ENCODE measurements at places on chromosomes 6 and 20.

DNA sequence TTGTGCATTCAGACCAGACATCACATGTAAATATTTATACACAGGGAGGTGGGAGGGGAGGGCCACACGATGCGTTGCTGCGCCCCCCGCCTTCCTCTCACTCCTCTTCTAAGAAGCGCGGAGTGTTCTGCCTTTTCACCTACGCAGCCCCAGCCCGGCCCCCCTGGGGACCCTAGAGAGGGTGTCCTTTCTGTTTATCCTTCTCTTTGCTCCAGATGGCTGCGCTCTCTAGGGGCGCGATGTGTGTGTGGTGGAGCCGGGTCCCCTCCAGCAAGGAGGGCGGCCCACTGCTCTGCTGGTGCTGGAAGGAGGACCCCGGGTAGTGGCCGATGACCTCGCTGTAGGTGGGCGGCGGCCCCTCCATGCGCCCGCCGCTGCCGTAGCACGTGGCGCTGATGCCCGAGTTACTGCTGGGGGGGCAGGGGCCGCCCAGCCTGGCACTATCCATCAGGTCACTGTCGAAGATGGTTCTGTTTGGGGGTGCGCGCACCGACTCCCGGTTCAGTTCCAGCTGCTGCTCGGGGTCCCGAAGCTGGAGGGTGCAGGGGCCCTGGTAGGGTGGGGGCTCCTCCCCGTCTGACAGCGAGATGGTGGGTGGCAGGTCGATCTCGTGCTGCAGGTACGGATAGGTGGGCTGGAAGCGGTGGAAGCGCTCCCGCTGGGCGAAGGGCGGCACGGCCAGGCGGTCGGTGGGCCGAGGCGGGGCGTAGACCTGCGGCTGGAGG lies 31.8 kb upstream of the ZBP1 start:
- DNase-seq, result no peak

- no peak for DNase-seq
Measured at GRCh38 chr6:144460327-144461095, 175.4 kb downstream of the UTRN start.

GRCh38 chr6:3449750-3450305 lies 7.0 kb downstream of the SLC22A23 start:
- no peak for DNase-seq

GRCh38 chr6:158142789-158143188 lies 25.3 kb downstream of the SERAC1 start:
- DNase-seq, result no peak

DNA sequence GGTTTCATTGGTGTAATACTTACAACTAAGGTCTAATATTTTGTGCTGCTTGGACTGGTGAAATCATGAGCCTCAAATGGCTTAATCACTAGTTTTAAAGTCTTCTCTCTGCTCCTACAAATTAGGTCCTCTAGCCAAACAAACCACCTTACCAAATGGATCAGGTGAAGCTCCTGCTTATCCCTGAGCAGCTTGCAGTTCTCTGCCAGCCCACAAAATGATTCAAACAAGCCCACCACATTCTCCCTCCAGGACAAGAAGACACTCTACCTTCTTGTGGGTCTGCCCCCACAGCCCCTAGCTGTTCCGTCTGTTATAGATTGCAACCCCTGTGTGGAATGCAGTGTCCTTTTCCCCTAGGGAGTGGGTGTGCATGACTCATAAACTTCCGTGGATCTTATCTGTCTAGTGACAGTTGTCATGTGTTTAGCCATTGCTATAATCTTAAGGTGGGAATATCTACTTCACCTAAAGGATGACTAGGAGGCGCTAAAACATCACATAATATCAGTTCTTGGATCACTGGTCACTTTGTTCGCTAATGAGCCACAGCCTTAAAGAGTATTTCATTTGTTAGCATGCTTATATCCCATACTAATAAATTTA lies 940.5 kb upstream of the MANEA start:
- DNase-seq, result no peak

DNA sequence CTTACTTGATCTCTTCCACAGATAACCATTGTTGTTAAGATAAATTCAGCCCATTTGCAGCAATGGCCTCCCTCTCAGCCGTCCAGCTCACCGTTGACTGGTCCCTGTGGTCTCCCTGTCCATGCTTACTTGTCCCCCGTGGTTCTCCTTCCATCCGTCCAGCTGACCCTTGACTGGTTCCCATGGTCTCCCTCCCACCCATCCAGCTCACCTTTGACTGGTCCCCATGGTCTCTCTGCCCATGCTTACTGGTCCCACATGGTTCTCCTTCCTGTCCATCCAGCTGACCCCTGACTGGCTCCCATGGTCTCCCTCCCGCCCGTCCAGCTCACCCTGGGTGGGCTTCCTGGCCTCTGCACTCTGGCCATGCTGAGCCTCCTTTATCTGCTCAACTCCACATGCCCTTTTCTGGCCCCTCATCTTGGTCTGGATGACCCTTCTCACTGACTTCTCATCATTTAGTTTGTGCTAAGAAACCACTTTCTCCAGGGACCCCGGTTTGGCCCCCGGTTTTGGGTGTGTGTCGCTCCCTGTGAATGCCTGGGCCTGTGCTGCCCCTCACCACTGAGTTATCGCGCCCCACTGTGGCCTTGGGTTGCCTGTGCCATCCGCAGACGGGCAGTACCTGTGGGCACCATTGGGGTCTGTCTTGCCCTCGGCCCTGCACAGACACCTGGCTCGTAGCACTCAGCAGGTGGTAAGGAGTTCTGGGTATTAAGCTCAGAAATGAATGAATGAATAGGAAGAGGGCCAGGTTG lies 146.4 kb downstream of the ERMARD start:
- no peak for DNase-seq

- DNase-seq, result no peak
Measured at GRCh38 chr20:60010689-60011458, 52.7 kb downstream of the CDH26 start.

DNA sequence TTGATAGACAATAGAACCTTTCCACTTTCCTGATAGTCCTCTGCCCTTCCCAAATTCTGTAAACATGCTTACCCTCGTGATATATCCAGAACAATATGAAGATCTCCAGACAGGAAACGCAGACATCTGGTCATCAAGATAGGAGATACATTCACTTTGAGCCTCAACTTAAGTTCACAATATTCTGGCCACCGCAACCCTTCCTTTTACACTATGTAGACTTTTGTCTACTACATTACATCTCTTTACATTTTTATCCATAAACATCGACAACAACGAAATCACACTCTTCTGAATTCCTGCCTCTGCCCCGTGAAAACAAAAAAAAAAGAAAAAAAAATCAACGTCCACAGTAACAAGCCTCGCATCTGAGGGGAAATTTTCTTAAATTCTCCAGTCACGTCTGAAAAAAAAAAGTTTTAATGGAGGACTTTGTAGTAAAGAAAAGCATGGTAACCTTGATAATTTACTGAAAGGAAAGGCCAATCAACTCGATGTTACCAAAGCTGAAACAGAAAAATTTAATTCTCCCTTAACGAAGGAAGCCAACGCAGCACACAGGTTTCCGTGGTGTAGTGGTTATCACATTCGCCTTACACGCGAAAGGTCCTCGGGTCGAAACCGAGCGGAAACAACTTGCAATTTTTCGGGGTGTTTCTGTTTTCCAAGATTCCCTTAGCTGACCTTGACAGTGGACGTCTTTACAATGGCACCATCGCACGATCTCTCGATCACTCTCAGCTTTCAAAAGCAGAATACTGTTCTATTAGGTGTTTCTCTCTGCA lies 21.8 kb downstream of the POM121L2 start:
- no peak for DNase-seq

DNA sequence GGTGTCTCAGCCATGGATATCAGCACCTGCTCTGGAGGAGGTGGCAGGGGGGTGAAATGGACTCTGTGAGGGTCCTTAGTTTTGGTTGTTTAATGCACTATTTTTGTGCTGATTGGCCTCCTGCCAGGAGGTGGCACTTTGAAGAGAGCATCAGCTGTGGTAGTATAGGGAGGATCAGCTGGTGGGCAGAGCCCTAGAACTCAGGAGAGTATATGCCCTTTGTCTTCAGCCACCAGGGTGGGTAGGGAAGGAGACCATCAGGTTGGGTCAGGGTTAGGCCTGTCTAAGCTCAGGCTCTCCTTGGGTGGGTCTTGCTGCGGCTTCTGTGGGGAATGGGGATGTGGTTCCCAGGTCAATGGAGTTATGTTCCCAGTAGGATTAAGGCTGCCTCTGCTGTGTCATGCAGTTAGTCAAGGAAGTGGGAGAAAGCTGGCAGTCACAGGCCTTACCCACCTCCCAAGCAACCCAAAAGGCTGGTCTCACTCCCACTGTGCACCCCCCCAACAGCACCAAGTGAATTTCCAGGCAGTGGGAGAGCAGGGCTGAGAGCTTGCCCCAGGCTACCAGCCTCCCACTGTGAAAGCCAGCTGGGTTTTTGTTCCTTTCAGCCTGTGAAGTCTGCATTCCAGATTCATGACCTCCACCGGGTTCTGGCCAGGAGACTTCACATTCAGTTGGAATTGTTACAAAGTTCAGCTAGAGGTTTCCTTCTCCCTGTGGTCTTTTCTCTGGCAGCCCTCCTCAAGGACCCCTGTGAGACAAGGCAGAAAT lies 5.7 kb upstream of the OSTM1 start:
- DNase-seq, result no peak

DNA sequence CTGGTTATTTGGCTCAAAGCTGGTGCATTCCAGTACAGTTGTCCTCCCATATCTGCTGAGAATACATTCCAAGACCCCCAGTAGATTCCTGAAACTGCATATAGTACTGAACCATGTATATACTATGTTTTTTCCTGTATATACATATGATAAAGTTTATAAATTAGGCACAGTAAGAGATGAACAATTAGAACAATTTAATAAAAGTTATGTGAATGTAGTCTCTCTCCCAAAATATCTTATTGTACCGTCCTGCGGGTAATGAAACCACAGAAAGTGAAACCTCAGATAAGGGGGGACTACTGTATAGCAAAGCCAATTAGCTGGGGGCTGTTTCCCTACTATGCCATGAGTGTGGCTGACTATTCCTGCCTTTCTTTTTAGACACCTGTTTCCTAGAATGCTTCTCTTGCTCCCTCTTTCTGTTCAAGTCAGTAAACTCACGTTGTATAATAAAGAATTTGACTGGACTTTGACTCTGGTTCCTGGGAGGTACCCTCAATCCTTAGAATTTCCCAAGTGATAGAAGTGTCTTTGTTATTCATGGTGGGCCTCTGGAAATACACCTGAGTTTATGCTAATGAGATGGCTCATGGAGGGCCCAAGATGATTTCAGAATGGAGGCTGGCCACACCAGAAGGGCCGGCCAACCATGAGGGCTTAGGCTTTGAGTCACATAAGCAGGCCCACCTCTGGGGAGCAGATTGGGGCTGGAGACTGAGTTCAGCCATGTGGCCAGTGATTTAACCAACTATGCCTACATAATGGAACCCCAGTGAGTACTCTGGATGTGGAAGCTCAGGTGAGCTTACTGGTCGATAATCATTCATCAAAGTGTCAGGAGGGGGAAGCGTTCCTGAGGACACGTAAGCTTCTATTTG lies 689 bp upstream of the BLOC1S5 start:
- DNase-seq, result peak; percentile 22

GRCh38 chr6:36399970-36400369 lies 12.5 kb upstream of the ETV7 start:
- no peak for DNase-seq

GRCh38 chr6:144675231-144675861 lies 390.2 kb downstream of the UTRN start:
- peak; percentile 38 for DNase-seq

DNA sequence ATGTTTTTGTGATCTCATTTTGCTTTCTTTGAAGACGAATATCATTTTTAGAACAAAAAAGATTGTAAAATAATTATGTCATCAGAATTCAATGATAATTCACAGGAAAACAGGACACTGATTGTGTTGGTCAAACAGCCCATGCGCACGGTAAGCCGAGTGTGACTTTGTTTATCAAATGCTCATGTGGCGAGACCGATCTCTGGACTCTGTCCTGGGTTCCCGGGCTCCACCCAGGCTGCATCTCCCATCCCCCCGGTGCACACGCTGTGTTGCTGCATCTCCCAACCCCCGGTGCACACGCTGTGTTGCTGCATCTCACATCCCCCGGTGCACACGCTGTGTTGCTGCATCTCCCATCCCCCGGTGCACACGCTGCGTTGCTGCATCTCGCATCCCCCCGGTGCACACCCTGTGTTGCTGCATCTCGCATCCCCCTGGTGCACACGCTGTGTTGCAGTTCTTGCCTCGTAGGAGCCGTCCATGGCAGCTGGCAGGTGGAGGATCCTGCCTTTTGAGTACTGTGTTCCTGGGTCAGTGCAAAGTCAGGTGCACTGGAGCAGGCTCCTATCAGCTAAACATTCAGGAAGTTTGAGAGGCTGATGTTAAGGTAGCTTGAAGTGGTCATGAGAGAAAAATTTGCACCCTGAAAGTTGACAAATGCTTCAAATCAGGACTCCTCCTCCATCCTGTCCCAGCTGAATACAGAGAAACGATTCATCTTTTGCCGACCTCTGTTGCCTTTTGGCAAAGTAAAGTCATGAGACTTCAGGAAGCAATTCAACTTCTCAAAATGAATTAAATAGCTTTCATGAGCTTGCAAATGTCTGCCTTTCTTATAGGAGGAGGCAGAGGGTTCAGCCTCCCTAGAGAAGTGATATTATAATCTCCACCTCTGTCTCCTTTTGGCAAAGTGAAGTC lies 77.1 kb upstream of the FRMD1 start:
- no peak for DNase-seq

DNA sequence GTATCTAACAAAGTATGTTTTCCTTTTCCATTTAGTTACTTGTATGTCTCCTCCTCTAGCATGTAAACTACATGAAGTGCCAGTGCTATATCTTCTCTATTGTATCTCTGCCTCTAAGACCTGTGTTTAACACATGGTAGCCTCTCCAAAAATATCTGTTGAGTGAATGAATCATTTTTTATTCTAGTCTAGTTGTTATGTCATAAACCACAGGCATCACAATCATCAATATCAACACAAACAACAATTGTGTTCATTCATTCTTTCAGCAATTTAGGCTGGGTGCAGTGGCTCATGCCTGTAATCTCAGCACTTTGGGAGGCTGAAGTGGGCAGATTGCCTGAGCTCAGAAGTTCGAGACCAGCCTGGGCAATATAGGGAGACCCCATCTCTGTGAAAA lies 111.6 kb upstream of the EYA4 start:
- no peak for DNase-seq

DNA sequence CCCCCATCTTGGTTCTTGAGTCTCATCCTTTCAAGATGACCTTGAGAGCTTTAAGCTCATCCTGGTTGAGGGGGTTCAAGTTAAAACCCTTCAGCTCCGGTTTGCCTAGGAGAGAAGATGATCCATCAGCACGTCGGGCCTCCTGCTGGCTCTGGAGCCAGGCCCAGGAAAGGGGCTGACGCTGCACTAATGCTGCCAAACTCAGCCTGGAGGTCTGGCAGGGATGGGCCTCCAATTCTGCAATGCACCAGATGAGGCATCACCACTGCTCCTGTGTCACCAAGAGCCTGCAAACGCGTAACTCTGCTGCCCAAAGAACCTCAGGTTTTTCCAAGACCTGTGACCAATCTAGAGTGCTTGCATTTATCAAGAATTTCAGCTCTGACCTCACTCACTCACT lies 6.1 kb downstream of the PDRG1 start:
- no peak for DNase-seq
